Tibial artery (tissue), 4 donors: ENCODE measurements at places on chromosomes 16 and 17.

DNA sequence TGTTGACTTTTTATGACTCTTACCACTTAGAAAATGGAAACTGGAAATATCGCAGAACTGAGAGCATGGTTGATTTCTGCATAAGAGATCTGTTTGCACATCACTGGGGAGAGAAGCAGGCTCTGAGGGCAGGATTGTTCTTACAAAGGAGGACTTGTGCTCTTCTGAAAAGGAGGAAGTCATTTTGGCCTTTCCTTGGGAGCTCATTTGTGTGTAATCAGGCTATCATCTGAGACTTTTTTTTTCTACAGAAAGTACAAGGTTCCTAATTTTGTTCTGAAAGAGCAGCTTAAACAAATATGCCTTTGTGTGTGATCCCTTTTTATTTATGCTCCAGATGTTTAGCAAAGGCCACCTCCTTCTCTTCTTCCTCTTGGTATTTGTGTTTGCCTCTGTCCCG is 145.7 kb upstream of the CACNG5 start:
- H3K36me3 ChIP-seq = peaks cover 6% of the 10 kb centered on the region
- H3K4me1 ChIP-seq = no peaks in the 10 kb centered on the region
- no peak overlapping the region for H3K4me3 ChIP-seq
- no peak overlapping the region for H3K27ac ChIP-seq

- no peaks in the 10 kb centered on the region for H3K36me3 ChIP-seq
- DNase-seq = no peak
- H3K4me1 ChIP-seq = peaks cover 25% of the 10 kb centered on the region
- no peak overlapping the region for H3K4me3 ChIP-seq
- no peak overlapping the region for H3K27ac ChIP-seq
- H3K27me3 ChIP-seq = no peaks in the 10 kb centered on the region
These were observed 15.3 kb downstream of the CCL11 start for GRCh38 chr17:34300652-34301370.

- peaks cover 5% of the 10 kb centered on the region for H3K36me3 ChIP-seq
- no peak overlapping the region for H3K27ac ChIP-seq
- no peak overlapping the region for H3K4me3 ChIP-seq
These were observed 164.5 kb downstream of the NTN1 start for GRCh38 chr17:9185688-9186284.

GRCh38 chr16:30368792-30369090 is 1.6 kb downstream of the TBC1D10B start:
- peaks cover 7% of the 10 kb centered on the region for H3K36me3 ChIP-seq
- H3K27ac ChIP-seq = peak overlapping the region; percentile 78
- H3K4me3 ChIP-seq = peak overlapping the region; percentile 76
- H3K4me1 ChIP-seq = peaks cover 49% of the 10 kb centered on the region

GRCh38 chr16:89331371-89332109 is 114.0 kb downstream of the ZNF778 start:
- no peak overlapping the region for H3K4me3 ChIP-seq
- no peaks in the 10 kb centered on the region for H3K36me3 ChIP-seq
- peaks cover 59% of the 10 kb centered on the region for H3K4me1 ChIP-seq
- H3K27me3 ChIP-seq = no peaks in the 10 kb centered on the region
- DNase-seq = no peak

DNA sequence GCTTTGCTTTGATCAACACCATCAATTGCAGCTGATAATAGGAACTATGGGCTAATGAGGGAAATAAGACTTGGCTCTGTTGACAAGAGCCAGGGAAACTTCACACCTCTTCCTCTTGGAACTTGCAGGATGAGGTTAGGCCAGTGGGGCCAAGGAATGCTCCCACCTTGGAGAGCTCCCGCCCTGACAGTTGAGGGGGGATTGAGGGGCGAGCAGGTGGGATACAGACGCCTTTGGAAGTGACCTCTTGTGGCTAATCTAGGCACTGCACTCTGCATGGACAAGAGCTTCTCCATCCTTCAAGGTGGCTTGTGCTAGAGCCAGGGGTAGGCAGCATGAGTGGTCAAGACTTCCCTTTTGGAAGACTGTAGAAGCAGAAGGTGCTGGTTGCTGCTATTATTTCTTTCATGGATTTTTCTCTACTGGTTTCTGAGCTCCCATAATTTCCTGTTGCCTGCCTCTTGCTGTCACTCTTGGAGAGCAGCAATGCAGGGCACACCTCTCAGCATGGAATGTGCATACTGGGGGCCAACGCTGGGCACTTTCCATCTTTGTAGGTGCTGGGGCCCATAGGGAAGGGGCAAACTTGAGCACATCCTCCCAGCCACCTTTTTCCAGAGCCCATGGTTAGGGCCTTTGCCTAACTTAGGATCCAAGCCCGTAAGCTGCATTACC is 2.3 kb upstream of the PHF12 start:
- H3K27ac ChIP-seq = peak overlapping the region; percentile 98
- peaks cover 5% of the 10 kb centered on the region for H3K4me1 ChIP-seq
- H3K4me3 ChIP-seq = no peak overlapping the region

GRCh38 chr16:2910441-2910969 is 1.2 kb upstream of the FLYWCH1 start:
- no peak overlapping the region for H3K27ac ChIP-seq
- H3K36me3 ChIP-seq = peaks cover 15% of the 10 kb centered on the region
- no peak for DNase-seq

DNA sequence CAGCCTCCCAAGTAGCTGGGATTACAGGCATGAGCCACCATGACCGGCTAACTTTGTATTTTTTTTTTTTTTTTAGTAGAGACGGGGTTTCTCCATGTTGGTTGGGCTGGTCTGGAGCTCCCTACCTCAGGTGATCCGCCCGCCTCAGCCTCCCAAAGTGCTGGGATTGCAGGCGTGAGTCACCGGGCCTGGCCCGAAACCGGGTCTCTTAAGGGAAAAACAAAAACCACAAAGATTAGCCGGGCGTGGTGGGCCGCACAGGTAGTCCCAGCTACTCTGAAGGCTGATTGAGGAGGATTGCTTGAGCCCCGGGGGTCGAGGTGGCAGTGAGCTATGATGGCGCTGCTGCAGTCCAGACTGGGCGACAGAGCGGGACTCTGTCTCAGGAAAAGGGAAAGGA is 19.9 kb upstream of the RBL2 start:
- H3K36me3 ChIP-seq = no peaks in the 10 kb centered on the region
- H3K4me1 ChIP-seq = no peaks in the 10 kb centered on the region
- no peaks in the 10 kb centered on the region for H3K27me3 ChIP-seq

DNA sequence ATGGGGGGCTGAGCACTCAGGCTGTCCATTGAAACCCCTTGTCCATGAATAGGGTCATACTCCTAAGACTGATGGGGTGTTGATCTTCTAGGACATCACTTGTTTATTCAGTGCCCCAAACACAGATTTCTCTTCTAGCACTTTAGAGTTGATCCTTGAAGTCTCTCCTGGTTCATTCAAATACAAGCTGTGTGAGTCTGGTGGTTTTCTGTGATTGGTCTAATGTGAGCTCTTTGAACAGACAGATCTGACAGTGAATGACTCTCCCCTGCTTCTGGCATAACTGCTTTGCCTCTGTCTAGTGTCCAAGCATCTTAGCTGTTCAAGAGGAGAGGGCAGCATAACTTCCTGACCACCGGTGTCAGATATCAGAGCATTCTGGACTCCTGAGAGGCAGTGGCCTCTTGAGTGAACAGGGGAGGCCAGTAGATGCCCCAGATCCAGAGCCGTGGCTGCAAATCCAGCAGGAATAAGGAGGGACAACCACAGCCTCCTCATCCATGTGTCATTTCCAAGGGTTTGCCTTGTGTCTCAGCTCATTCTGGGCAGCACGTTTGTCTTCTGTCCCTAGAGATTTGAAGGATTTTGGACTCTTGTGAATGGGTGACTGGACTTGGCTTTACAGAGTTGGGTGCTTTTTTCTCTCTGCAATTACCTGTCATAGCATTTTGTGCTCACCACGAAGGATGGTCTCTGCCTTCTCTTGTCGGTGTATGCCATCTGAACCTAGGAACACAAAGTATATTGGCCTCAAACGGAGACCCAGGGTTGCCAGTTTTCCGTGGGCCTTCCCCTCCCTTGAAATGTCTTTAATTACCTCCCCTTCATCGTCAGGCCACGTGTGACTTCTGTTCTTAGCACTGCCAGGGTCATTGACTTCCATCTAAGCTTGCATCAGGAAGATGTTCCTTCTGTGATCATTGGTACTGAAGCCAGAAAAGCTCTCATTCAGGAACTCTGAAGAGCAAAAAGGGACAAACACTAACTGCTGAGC is 13.9 kb upstream of the CLEC18C start:
- H3K4me1 ChIP-seq = no peaks in the 10 kb centered on the region
- no peak for DNase-seq
- H3K4me3 ChIP-seq = no peak overlapping the region
- H3K27me3 ChIP-seq = no peaks in the 10 kb centered on the region
- peaks cover 83% of the 10 kb centered on the region for H3K36me3 ChIP-seq

DNA sequence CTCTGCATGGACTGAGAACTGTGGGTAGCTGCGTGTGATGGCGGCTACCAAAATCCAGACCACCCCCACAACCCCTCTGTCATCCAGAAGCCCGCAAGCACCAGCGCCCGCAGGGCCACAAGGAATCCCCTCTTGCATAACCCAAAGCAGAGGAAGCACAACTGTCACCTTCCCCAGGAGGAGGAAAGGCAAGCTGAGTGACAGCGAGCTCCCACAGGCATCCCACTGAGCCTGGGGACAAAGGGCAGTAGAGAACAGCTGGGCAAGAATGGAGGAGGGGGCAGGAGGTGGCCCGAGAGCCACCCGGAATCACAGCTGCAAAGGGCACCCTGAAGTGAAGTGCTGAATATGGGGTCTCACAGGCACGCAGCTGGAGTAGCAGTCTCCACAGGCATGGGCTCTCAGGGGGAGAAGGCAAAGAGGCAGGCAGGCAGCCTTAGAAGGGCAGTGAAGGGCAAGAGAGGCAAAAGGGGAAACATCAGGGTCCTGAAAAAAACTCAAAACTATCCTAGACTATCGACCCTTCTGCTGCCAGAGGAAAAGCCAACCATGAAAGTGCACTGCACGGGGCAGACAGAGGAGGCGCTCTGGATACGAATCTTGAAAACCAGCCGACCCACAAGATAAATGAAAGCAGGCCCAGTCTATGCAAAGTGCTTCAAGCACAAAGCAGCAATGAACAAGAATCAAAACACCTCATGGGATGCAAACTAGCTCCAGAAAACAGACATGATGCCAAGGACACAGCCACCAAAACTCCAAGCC is 17.1 kb downstream of the USP36 start:
- H3K4me3 ChIP-seq = no peak overlapping the region
- peaks cover 69% of the 10 kb centered on the region for H3K36me3 ChIP-seq
- no peaks in the 10 kb centered on the region for H3K27me3 ChIP-seq
- peaks cover 3% of the 10 kb centered on the region for H3K4me1 ChIP-seq
- no peak for DNase-seq

GRCh38 chr16:4714996-4715395 is 19.1 kb downstream of the ANKS3 start:
- peaks cover 45% of the 10 kb centered on the region for H3K36me3 ChIP-seq
- no peak for DNase-seq
- no peaks in the 10 kb centered on the region for H3K27me3 ChIP-seq
- no peaks in the 10 kb centered on the region for H3K4me1 ChIP-seq

GRCh38 chr17:78484271-78485246 is 92.6 kb downstream of the DNAH17 start:
- no peak overlapping the region for H3K4me3 ChIP-seq
- no peak for DNase-seq
- H3K4me1 ChIP-seq = peaks cover 10% of the 10 kb centered on the region

- peaks cover 6% of the 10 kb centered on the region for H3K4me1 ChIP-seq
- no peak overlapping the region for H3K4me3 ChIP-seq
- peaks cover 44% of the 10 kb centered on the region for H3K36me3 ChIP-seq
These were observed 10.4 kb downstream of the HSD11B2 start for GRCh38 chr16:67441271-67441753.

- H3K27me3 ChIP-seq = no peaks in the 10 kb centered on the region
- no peak overlapping the region for H3K27ac ChIP-seq
- H3K4me1 ChIP-seq = no peaks in the 10 kb centered on the region
- DNase-seq = no peak
These were observed 25.4 kb downstream of the UBE2G1 start for GRCh38 chr17:4340914-4341615.

DNA sequence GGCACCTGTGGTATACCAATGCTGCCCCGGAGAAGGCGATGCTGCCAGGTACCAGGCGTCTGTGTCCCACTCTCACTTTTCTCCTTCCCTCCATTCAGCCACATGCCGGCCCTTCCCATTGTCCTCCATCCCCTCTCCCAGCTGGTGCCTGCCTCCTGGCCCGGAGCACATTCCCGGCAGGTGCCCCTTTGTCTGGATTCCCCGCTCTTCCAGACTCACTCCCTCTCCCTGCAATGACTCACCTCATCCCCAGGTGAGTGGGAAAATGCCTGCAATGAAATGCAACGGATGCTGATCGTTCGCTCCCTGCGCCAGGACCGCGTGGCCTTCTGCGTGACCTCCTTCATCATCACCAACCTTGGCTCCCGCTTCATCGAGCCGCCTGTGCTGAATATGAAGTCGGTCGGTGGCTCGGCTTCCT is 10.4 kb upstream of the KDM6B start:
- no peak overlapping the region for H3K27ac ChIP-seq
- H3K27me3 ChIP-seq = peaks cover 37% of the 10 kb centered on the region
- no peak for DNase-seq

- peaks cover 8% of the 10 kb centered on the region for H3K27me3 ChIP-seq
- no peak overlapping the region for H3K27ac ChIP-seq
- peaks cover 9% of the 10 kb centered on the region for H3K36me3 ChIP-seq
- no peaks in the 10 kb centered on the region for H3K4me1 ChIP-seq
- no peak overlapping the region for H3K4me3 ChIP-seq
These were observed 86.7 kb downstream of the USP31 start for GRCh38 chr16:23062524-23062923.

- peaks cover 99% of the 10 kb centered on the region for H3K36me3 ChIP-seq
- no peaks in the 10 kb centered on the region for H3K4me1 ChIP-seq
- DNase-seq = peak; percentile 23
- H3K4me3 ChIP-seq = no peak overlapping the region
- no peaks in the 10 kb centered on the region for H3K27me3 ChIP-seq
These were observed 24.3 kb downstream of the SUPT6H start for GRCh38 chr17:28686296-28686695.
